ENCODE measurements at places on chromosomes 1 and 21. TPM values are rescaled to one million over a fixed set of nuclear protein-coding genes. Genes with fewer than 3 reads are reported as not detected.

GRCh38 chr1:226717256-226717909 lies 21.7 kb downstream of the ITPKB start:
- H3K4me1 ChIP-seq, result no peaks in the 10 kb centered on the region
- DNase-seq, result no peak
- H3K36me3 ChIP-seq, result no peaks in the 10 kb centered on the region
- no peak overlapping the region for H3K27ac ChIP-seq

DNA sequence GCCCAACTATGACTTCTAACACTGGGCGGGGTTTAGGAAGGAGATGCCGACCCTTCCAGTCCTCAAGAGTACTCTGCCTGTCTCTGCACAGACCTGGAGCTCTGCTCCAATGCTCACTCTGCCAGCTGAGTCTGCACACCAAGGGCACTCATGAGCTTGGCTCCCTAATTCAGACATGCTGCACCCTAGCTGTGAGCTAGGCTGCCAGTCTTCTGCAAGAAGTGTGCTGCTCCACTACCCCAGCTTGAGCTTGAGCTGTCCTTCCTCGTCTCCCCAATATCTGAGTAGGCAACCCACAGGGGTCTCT lies 13.2 kb downstream of the TP53BP2 start:
- H3K4me3 ChIP-seq, result no peak overlapping the region
- peak; percentile 36 for DNase-seq
- no peaks in the 10 kb centered on the region for H3K27me3 ChIP-seq
- peaks cover 57% of the 10 kb centered on the region for H3K4me1 ChIP-seq
- H3K36me3 ChIP-seq, result no peaks in the 10 kb centered on the region

- peak; percentile 69 for DNase-seq
- H3K27me3 ChIP-seq, result no peaks in the 10 kb centered on the region
- H3K4me1 ChIP-seq, result peaks cover 28% of the 10 kb centered on the region
- no peaks in the 10 kb centered on the region for H3K36me3 ChIP-seq
- H3K4me3 ChIP-seq, result no peak overlapping the region
These were observed 182.2 kb downstream of the DHRS3 start for GRCh38 chr1:12435639-12436344.

GRCh38 chr1:17196496-17197185 lies 8.3 kb upstream of the PADI1 start:
- no peaks in the 10 kb centered on the region for H3K36me3 ChIP-seq
- no peaks in the 10 kb centered on the region for H3K27me3 ChIP-seq
- H3K4me1 ChIP-seq, result peaks cover 3% of the 10 kb centered on the region
- DNase-seq, result no peak
- no peak overlapping the region for H3K27ac ChIP-seq

DNA sequence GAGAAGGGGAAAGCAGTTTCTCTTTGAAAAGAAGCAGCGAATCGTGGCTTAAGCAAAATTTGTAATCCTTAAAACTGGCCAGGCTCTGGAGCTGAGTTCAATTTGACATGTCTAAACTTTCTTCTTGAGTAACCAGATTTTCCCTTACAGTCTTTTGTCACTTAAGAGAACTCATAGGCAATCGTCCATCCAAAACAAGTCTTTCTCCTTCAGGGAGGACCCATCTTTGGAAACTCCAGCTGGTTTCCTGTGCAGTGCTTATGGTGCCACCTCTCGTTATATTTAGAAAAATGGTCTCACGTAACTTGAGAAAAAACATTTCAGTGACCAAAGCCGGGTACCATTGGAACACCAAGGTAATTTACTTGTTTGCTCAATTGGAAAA lies 1.8 kb upstream of the PTTG1IP start:
- H3K4me3 ChIP-seq, result peak overlapping the region; percentile 64
- no peaks in the 10 kb centered on the region for H3K36me3 ChIP-seq
- no peak overlapping the region for H3K27ac ChIP-seq

The AMY1B gene
- not detected for total RNA-seq

- H3K4me3 ChIP-seq, result no peak overlapping the region
- peaks cover 5% of the 10 kb centered on the region for H3K4me1 ChIP-seq
- no peaks in the 10 kb centered on the region for H3K36me3 ChIP-seq
- no peaks in the 10 kb centered on the region for H3K27me3 ChIP-seq
- DNase-seq, result peak; percentile 34
These were observed 25.6 kb downstream of the MIS18A start for GRCh38 chr21:32253215-32253641.

The C8A gene
- not detected for total RNA-seq

DNA sequence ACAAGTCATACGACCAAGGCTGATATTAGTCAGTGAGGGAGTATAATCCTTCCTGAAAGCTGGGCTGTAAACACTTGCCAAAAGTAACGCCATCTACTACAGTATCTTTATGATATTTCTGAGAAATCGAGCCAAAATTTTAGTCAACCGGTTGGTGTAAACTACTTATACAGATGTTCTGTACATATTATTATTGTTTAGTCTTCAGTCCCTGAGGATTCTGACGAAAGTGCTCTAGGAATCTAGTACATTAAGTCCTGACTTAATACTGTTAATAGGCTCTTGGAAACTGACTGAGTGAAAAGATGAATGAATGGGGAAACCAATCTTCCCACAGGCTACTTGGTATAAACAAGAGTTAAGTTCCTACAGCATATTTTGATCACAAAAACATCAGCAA lies 274.3 kb downstream of the USP25 start:
- H3K27ac ChIP-seq, result no peak overlapping the region
- no peaks in the 10 kb centered on the region for H3K36me3 ChIP-seq
- H3K4me1 ChIP-seq, result no peaks in the 10 kb centered on the region
- no peak overlapping the region for H3K4me3 ChIP-seq

The RYR2 gene
- 87.1 TPM for total RNA-seq

The SDCCAG8 gene
- 23.3 TPM for total RNA-seq

DNA sequence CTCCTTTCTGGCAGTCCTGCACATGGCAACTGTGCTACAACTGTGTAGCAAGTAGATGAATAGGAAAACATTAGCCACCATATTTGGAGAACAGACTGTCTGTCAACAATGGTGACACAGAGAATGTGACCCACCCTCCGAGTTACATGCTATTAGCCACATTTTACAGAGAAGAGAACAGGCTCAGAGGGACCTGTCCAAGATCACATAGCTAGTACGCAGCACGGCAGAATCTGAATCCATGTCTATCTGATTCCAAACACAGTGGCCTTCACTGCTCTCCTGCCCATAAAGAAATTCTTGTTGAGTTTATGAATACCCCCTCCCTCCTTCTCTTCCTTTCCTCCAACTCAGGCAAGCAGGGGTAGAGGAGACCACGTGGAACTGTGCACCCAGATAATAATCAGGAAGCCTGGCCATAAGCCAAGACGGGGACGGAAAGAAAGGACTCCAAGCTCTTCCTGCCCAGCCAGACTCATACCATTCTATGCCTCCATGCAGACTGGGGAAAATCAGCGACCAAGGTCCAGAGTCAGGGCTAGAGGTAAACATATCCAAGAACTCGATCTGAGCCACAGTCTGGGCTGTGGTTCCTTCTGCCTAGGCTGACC lies 78.8 kb downstream of the TRABD2B start:
- H3K36me3 ChIP-seq, result no peaks in the 10 kb centered on the region
- no peak overlapping the region for H3K27ac ChIP-seq
- no peaks in the 10 kb centered on the region for H3K4me1 ChIP-seq
- no peak overlapping the region for H3K4me3 ChIP-seq

DNA sequence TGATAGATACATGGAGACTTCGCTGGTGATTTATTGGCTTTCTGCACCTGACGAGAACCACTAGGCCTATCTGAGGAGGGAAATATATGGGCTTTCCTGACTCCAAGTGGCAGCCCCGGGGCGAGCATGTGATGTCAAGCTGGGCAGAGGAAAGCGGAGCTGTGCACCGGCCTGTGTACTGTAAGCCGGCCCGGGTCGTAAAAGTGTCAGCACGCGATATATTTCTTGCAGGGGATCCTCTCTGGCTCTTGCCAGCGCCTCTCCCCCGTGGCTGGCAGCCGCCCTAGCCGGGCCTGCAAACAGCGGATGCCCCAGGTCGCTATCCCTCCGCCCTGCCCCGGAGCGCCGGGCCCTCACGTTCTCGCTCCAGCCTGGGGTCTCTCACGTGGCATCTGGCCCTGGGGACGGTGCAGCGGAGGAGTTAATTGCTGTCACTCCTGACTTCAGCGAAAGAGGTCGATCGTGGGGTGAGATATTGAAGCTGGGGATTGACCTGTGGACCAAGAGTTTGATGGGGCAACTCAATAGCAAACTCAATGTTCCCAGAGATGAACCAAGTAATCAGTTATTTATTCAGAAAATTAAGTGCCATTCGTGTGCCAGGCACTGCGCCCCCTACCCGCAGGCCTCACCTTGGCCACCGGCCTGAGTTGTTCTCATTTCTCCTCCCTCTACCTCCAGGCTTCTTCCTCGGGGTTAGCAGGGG lies 41.0 kb upstream of the HAO2 start:
- no peaks in the 10 kb centered on the region for H3K4me1 ChIP-seq
- peak; percentile 64 for DNase-seq
- H3K27ac ChIP-seq, result no peak overlapping the region
- peaks cover 18% of the 10 kb centered on the region for H3K27me3 ChIP-seq
- peak overlapping the region; percentile 21 for H3K4me3 ChIP-seq

DNA sequence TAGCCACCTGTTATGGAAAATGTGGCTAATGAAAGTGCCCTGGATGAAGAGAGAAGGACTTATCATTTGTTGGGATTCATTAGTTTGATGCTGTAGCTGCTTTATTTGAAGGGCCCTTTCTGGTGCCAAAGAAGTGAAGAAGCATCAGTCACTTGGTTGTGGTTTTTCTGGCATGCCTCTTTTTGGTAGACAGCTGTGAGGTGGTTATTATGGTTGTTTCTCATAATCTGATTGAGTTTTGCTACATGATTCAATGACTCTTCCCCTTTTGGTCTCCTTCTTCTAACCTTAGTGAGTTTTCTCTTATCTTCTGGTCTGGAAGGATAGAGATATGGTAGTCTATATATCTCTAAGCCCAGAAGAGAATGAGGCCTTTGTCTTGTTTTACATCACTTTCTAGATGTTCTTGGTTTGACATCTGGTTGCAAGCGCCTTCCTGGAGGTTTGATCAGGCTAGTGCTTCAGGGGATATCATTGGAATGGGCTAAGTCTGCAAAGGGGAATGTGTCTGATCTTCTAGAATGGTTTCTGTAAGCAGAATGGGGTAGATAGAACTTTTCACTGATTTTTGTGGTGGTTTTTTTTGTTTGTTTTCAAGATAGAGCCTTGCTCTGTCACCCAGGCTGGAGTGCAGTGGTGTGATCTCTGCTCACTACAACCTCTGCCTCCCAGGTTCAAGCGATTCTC lies 26.0 kb downstream of the ARID1A start:
- peak overlapping the region; percentile 85 for H3K27ac ChIP-seq
- no peak for DNase-seq
- H3K4me1 ChIP-seq, result peaks cover 54% of the 10 kb centered on the region
- no peaks in the 10 kb centered on the region for H3K27me3 ChIP-seq

DNA sequence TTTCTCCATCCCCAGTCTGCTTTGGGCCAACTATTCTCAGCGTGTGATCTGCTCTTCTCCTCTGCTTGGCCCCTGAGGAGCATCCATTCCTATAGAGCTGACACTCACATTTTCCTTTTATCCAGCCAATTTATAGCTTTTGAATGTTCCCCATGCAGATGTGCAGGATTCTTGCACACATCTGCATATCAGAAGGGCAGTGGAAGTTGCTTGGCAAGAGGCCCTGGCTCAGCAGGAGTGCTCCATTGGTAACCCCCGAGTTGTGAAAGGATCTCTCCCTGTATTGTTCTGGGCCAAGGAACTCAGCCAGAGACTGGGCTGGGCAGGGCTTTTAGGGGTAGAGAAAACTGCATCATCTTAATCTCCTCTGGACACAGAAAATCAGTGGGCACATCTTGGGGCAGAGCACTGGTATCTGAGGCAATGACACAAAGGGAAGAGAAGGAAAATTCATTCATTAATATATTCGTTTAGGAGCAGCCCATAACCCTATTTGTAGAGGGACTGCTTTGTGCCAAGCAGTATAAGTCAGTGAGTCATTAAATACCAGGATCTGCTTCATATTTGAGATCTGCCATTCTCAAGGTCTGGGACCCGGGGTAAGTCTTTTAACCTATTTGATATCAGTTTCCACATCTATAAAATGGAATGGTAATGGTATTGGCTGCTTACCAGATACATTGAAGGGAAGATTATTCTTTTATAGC lies 31.0 kb upstream of the BEND5 start:
- H3K36me3 ChIP-seq, result no peaks in the 10 kb centered on the region
- no peaks in the 10 kb centered on the region for H3K4me1 ChIP-seq
- H3K27ac ChIP-seq, result no peak overlapping the region
- H3K4me3 ChIP-seq, result no peak overlapping the region

The CYP2J2 gene
- total RNA-seq, result 3.8 TPM

GRCh38 chr21:37593015-37593414 lies 226.4 kb downstream of the DYRK1A start:
- no peaks in the 10 kb centered on the region for H3K36me3 ChIP-seq
- H3K27me3 ChIP-seq, result no peaks in the 10 kb centered on the region
- H3K4me1 ChIP-seq, result peaks cover 22% of the 10 kb centered on the region
- DNase-seq, result peak; percentile 1
- H3K4me3 ChIP-seq, result no peak overlapping the region

- DNase-seq, result no peak
- H3K4me1 ChIP-seq, result no peaks in the 10 kb centered on the region
- H3K27ac ChIP-seq, result no peak overlapping the region
- no peaks in the 10 kb centered on the region for H3K36me3 ChIP-seq
- H3K4me3 ChIP-seq, result no peak overlapping the region
- peaks cover 27% of the 10 kb centered on the region for H3K27me3 ChIP-seq
These were observed 86.8 kb upstream of the BCAR3 start for GRCh38 chr1:93768380-93768863.

The GJA8 gene
- not detected for total RNA-seq

DNA sequence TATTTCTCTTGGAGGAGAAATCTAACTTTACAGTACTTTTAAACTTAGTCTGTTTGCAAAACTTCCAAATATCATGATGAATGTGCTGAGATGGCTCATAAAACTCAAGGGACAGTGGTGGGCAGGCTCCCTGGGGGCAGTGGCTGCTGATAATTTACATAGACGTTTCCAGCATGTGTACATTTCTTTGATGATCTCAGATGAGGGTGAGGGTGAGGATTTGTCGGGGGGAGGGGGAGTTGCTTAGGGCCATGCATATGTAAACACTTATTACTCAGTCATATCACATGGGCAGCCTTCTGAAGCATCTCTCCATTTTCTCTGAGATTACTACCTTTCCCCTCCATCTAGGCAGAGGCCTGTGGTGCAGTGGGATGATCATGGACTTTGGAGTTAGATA lies 152.9 kb upstream of the HMGB4 start:
- no peaks in the 10 kb centered on the region for H3K36me3 ChIP-seq
- H3K4me3 ChIP-seq, result no peak overlapping the region
- H3K27ac ChIP-seq, result no peak overlapping the region
- no peaks in the 10 kb centered on the region for H3K27me3 ChIP-seq
- no peaks in the 10 kb centered on the region for H3K4me1 ChIP-seq

DNA sequence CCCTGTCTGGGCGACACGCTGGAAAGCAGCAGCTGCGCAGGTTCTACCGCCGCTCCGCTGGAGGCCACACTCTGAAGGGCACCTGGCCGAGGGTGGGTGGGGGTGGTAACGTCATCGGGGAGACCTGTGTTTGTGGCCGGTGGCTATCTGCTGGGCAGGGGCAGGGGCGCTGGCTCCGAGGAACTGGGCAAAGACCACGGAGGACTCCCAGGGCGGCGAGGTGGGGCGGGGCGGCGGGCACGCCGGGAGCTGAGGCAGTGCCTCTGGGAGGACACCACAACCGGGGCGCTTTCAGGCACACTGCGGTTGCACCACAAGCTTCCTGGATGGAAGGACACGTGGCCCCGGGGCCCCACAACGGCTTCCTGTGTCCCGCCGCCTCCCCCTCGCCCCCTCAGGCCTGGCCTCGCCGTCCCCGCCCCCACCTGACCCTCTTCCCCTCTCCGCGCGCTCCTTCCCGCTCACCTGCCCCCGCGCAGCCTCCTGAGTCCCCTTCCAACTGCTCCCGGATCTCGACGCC lies 3.3 kb upstream of the DENND2D start:
- H3K27me3 ChIP-seq, result peaks cover 66% of the 10 kb centered on the region
- DNase-seq, result peak; percentile 74
- no peaks in the 10 kb centered on the region for H3K4me1 ChIP-seq
- no peaks in the 10 kb centered on the region for H3K36me3 ChIP-seq
- no peak overlapping the region for H3K27ac ChIP-seq

The S100A2 gene
- not detected for total RNA-seq

The RPL11 gene
- 1,627 TPM for total RNA-seq
